NCI-H748 treated with DMSO at 0.1 percent for 48 hours (cell line): ENCODE measurements at places on chromosomes 1 and 21.

GRCh38 chr1:157490467-157491165 lies 61.7 kb downstream of the FCRL5 start:
- peak; percentile 30 for DNase-seq

- no peak for DNase-seq
Observed at GRCh38 chr1:61092642-61093041, 10.3 kb downstream of the NFIA start.

GRCh38 chr1:24191860-24192259 lies 4.8 kb upstream of the IFNLR1 start:
- DNase-seq, result no peak

DNA sequence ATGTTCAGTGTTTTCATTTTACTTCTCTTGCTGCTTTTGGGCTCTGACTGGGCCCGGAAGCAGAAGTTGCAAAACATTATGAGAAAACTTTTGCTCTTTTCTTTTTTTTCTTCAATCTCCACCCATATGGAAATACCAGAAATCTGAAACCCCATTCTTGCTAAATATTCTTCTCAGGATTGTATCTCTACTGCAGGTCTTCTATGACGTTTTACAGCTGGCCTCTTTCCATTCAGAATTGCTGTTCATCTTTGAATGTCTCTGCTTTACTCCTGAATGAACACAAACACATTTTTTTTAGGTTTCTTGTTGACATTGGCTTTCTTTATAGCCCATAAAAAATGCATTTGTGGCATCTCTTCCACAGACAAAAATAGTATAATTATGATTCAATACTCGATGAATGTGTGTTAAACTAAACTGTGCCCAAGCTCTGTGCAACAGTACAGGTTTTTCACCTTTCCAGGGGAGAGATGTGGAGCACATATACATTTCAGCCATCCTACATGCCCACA lies 18.8 kb downstream of the PTPRC start:
- no peak for DNase-seq

GRCh38 chr1:29033829-29034466 lies 89.8 kb downstream of the TMEM200B start:
- peak; percentile 44 for DNase-seq

DNA sequence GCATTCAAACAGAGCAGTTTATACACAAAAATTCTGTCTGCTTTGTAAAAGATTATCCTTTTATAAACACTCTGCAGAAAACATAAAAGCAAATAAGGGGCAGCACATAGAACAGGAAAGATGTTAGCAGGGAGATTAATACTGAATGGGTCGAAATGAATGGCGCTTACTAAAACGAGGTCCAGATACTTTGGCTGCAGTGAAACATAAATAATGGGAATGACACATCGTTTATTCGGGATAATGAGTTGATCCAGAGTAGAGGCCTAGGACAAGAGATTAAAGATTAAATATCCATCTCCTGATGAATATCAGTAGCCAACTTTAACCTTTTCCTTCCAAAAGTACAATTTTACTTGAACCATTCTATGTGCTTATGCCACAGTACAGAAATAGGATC lies 54.4 kb upstream of the PROX1 start:
- no peak for DNase-seq

DNA sequence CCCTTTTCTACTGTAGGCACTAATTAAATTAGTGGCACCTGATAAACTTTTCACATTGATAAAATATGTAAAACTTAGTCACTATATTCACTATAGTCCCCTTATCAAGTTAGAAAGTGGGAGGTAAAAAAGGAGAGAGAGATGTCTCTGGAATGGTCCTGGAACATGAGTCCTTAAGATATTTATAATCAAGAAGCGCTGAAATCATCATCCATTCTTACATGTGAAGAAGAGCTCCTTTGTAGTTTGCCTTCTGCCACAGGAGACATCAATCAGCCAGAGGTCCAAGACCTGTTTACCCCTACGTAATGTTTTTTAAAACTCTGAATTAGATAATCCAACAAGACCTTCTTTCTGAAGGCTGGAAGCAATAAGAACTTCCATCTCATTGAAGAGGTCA lies 65.3 kb downstream of the GATAD2B start:
- no peak for DNase-seq

GRCh38 chr1:178263341-178263740 lies 169.4 kb downstream of the RASAL2 start:
- DNase-seq, result no peak

- DNase-seq, result no peak
Observed at GRCh38 chr1:100292711-100293110, 26.7 kb downstream of the RTCA start.

DNA sequence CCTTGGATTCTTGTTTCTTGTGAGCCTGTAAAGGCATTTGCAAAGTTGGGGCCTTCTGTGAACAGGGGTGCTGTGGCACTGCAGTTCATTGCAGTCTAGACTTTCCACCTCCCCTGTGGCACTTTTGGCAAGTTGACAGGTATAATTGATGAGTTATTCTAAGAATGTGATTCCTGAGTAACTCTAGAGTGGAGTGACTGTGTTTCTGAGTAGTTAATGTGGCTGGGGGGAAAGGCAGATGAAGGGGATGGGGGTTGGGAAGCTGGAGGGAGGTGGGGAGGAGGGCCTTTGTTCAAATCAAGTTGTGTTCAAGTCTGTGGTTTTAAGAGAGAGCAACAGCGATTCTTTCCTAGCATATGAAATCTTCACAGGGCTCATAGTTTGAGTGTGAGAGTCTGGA lies 32.9 kb downstream of the PBX1 start:
- no peak for DNase-seq

DNA sequence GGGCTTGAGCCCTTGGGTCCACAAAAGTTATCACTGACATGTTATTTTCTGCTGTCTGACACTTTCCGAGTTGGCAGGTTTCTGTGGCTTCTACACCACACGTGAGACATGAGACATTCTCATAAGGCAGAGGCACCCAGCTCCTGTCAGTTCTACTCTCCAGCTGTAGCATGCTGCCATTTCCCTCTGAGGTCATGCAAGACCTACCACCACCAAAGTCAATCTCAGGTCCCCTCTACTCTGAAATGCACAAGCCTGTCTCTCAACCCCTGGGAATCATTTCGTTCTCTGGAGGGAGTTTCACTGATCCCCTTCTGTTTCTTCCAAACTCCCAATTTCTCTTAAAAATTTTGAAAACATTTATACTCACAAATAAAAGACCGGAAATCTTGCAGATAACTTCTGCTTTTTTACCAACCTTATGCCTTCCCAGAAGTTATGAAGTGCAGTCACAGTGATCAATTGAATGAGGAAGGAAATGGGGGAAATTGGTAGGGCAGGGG lies 39.5 kb upstream of the CR2 start:
- no peak for DNase-seq

- DNase-seq, result no peak
Observed at GRCh38 chr21:38788275-38788905, 17.3 kb upstream of the ETS2 start.

GRCh38 chr1:21339356-21340229 lies 49.3 kb upstream of the ECE1 start:
- no peak for DNase-seq

DNA sequence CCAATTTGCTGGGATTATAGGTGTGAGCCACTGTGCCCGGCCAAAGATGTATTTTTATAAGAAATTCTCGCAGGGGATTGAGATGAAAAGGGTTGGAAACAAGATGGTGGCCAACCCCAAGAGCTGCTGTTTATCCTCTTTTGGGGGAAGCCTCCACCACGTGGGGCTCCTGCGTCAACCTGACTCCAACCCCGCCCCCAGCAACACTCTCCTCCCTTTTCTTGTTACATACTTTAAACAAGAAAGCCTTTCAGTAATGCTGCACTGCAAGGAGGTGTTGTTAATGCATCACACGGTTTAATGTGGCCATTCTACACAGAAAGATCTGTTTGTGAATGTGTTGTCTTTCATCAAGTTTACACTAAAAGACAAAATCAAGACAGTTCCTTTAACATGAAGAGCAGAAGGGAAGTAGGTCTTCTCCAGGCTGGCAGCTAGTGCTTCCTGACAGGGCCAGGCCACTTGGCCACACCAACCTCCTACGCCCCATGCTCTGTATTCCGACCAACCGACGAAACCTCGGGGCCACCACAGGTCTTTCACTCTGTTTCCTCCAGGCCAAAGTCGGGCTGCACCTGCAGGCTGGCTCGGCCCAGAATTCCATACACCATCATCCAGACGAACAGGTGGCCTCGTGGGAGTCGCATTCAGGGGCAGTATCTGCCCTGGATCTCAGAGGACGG lies 25.9 kb downstream of the C2CD2 start:
- no peak for DNase-seq

- no peak for DNase-seq
Observed at GRCh38 chr1:25948641-25949040, 42.4 kb upstream of the STMN1 start.

- no peak for DNase-seq
Observed at GRCh38 chr1:161074676-161075368, 5.1 kb upstream of the ARHGAP30 start.

- DNase-seq, result no peak
Observed at GRCh38 chr1:235613602-235614001, 36.0 kb downstream of the GNG4 start.

- no peak for DNase-seq
Observed at GRCh38 chr21:15809818-15810217, 80.0 kb downstream of the USP25 start.

DNA sequence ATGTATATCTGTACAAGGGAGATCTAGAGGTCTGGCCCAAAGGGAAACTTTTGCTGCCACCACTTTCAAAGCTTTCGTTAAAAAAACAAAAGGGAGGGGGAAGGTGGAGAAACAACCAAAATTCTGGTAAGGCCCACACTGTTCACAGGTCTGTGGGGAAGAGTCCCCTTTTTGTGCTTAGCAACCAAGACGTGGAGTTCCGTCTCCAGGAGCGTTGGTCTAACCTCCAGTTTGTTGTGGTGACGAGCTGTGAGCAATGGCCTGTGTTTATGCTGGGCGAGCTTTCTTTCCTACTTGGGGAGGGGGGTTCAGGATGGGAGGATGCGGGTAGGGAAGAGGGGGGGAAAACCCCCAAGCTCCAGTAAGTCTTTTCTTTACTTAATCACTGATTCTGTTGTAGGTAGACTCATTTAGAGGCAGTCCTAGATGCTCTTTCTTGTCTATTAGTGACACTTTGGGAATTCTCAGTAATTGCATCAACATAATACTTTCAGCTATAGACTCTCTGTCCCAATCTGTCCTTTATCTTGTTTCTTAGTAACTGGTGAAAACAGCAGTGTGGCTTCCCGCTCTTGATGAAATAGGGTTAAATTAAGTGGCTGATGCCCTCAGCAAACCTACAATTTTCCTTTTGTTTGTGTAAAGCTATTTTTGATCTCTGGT lies 1.5 kb downstream of the HIPK1 start:
- DNase-seq, result no peak

DNA sequence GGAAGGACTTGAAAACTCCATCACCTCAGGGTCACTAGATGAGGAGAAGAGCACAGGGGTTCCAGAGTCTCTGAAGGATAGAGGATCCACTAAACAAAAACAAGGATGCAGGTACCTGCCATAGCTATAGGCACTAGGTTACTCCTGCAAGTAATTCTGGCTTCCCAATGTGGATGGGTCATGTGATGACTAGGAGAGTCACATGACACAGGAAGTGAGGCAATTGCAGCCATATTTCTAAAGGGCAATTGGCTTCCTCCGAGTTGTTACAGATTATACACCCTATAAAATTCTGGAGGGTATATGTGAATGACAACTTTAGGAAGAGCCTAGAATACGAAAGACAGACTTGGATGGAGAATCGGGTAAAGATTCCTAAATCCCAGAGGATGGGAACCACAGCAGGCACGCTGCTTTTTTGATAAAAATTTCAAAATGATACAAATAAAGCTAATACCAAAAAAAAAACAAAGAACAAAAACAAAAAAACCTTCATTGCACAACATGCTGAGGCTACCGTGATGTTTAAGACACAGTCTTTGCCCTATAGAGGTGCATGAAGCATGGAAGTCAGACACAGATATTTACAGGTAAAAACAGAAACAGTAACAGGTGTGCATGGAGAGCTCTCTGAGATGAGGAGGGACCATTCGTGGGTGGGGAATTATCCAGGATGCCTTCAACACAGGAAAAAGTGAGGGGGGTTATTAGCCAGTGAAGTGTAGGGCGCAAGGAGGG lies 10.5 kb downstream of the MTX1 start:
- peak; percentile 60 for DNase-seq

GRCh38 chr21:16504281-16504680 lies 774.5 kb downstream of the USP25 start:
- no peak for DNase-seq

GRCh38 chr1:1947493-1947892 lies 28.4 kb upstream of the TMEM52 start:
- DNase-seq, result no peak

DNA sequence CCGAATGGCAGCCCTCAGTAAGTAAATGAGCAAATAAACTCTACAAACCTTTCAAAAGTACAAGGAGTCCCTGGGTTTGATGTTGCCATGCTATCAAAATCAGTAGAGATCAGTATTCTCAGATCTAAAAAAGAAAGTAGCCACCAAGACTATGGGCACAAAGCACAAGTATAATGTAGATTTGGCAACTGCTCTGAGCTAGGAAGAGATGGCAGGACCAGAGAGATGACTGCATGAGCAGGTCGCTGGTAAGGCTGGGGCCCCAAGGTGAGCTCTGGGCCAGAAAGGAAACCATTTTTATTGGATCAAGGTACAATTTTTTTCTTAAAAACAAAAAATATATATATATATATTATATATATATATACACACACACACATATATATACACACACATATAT lies 3.1 kb upstream of the ADORA3 start:
- no peak for DNase-seq

- no peak for DNase-seq
Observed at GRCh38 chr1:22442212-22442894, 9.3 kb upstream of the ZBTB40 start.

DNA sequence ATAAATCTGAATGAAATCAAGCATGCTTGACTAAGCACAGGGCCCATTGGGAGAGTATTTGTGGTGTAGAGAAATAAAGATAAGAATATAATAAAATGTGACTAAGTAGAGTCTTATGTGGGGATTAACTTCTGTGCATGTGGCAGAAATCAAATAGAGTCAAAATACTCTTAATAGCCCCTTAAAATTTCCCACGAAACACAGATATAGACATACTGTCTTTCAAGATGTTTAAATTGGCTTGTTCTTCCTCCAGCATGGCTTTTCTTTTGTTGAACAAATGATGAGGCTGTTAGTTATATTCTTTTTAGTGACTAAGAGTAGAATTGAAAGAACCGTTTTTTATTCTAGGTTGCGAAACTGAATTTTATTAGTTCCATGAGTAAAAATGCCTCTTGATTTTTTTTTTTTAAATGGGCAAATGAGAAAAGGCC lies 112.3 kb downstream of the RPS6KC1 start:
- no peak for DNase-seq

GRCh38 chr21:45892916-45893739 lies 88.4 kb upstream of the COL6A1 start:
- DNase-seq, result no peak

- no peak for DNase-seq
Observed at GRCh38 chr1:183079712-183080388, 56.6 kb downstream of the LAMC1 start.
